ENCODE measurements at places on chromosomes 11 and 22. TPM values are rescaled to one million over a fixed set of nuclear protein-coding genes. Genes with fewer than 3 reads are reported as not detected.

KRTAP5-11 gene
- not detected for total RNA-seq

MISFA gene
- total RNA-seq, result 6.1 TPM

OR8D4 gene
- total RNA-seq, result not detected

HPX gene
- 2.5 TPM for total RNA-seq

OR52A1 gene
- not detected for total RNA-seq

CCDC83 gene
- total RNA-seq, result not detected
